Stimulated activated naive CD8-positive, alpha-beta T cell treated with anti-CD3 and anti-CD28 coated beads, Interleukin-15, Interleukin-2, amounts not matched to agents 100 U/mL and 50 U/mL, for 24 hours (primary cell): ENCODE measurements at places on chromosomes 11 and 22.

- DNase-seq = no peak
Observed at GRCh38 chr11:110979696-110980095, 265.8 kb upstream of the POU2AF2 start.

DNA sequence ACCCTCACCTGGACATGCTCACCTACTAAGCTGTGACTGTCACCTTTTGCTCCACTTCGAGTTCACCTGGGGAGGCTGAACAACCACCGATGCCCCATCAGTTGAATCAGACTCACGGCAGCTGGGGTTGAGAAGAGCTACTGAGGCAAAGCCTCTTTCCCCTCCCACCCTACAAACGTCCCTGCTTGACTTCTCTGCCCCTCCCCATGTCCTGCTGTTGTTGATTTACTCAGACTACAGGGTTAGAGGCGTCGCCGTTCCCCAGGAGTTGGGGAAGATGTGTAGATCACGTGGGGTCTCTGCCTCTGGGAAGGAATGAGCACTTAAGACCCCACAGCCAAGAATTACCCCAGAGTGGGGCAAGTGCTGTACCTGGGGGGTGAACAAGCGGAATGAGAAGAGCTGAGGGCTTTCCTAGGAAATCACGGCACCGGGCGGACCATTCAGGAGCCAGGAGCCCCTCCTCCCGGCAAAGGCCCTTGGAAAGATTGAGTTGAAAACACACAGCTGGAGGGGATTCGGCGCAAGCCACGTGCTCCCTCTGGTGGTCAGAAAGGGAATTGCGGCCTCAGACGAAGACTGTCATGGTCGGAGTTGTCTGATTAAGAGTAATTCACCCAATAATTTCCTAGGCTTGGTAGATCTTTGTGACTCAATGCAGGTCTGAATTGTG lies 7.0 kb downstream of the FXYD2 start:
- DNase-seq = peak; percentile 95

GRCh38 chr11:68017980-68018729 lies 8.0 kb downstream of the ALDH3B1 start:
- no peak for DNase-seq

DNA sequence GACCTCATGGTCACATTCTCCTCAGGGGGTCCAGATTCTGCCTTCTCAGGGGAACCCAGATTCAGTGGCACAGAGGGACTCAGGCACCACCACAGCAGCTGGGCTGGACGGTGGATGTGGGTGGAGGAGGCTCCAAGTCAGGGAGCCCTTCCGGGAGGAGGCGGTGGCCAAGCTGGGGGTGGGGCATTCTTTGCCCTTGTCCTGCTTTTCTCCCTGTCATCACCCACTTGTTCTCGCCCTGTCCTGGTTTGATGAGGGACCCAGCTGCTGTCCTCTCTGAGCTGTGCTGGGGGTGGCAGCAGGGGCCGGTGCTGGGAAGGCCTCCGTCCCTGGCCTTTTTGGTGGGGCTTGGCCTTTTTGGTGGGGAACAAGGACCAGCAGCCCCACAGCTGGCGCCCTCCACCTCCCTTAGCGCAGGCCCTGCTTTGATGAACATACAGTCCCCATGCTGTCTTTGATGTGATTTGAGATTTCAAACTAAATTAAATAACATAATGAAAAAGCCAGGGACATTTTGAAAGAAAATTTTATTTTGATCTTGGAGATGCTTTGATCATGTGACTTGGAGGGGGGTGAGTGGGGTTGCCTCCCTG lies 1168.2 kb downstream of the BRD1 start:
- DNase-seq = no peak

DNA sequence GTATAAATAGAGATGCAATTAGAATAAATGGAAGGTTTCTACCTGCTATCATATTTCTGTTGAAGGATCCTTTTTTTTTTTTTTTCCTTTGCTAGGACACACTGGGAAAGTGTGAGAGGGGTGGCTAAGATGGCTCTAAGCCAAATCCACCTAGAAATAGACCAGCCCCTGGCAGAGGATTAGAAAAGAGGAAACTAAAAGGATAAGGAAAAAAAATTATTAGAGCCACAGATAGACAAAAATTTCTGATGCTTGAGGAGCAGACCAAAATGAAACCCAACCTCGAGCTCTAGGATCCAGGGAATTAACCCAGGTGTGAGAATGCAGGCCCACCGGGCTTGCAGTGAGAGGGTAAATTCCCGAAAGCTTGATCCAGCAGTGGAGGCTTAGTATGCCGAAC lies 262.3 kb downstream of the CADM1 start:
- no peak for DNase-seq

GRCh38 chr11:6615882-6616585 lies 3.2 kb downstream of the TPP1 start:
- no peak for DNase-seq

GRCh38 chr22:47098554-47098953 lies 336.1 kb downstream of the TBC1D22A start:
- DNase-seq = no peak

DNA sequence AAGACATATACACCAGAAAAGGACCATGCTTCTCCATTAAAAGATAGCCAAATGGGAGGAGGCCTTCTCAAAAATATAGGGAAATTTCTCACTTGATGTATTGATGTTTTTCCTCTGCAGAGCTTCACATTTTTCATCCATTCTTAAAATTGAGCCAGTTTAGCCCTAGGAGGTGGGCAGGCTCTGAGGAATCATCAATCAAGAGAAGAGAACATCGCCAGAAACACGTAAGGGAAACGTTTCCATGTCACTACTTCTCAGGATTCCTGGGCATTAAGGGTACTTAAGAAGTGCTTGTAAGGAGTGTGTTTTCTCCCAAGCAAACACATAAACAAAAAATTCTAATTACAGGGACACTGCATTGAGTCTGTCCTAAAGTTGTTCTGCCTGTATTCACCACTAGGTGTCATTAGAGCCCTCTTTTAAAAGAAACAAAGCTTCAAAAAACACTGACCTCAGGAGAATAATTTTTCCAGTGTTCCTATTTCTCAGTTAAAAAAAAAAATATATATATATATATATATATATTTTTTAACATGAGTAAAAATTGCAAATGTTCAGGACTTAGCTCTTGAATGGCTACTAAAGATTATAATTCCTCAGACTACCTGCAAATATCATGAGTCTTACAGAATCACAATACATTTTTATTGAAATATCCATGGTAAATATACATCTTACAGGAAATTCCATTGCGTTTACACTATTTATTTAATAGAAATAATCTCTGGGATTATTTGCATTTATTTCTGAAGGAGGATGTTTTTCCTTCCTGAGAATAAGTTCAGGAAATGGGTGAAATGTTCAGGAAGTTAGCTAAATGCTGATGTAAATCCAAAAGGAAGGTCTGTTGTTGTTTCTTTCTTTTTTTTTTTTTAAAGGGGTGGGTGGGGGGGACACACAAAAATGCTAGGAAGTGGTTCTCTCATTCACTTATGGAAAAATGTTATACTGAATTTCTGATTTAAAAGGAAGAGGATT lies 16.0 kb downstream of the FZD4 start:
- DNase-seq = no peak

DNA sequence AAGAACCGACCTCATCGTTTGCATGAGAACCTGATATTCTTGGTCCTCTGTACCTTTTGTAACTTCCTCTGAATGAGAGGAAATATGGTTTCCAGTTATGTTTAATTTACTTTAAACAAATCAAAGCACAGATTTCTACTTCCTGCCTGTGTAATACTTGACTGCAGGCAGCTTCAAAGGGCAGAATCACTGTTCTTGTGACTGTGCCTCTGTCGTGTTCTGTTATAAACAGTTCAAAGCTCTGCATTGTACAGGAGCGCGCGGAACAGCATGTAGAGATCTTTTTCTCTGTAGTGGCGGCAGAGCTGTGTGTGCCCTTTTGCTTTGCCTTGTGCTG lies 73.2 kb upstream of the CLDN5 start:
- DNase-seq = no peak

DNA sequence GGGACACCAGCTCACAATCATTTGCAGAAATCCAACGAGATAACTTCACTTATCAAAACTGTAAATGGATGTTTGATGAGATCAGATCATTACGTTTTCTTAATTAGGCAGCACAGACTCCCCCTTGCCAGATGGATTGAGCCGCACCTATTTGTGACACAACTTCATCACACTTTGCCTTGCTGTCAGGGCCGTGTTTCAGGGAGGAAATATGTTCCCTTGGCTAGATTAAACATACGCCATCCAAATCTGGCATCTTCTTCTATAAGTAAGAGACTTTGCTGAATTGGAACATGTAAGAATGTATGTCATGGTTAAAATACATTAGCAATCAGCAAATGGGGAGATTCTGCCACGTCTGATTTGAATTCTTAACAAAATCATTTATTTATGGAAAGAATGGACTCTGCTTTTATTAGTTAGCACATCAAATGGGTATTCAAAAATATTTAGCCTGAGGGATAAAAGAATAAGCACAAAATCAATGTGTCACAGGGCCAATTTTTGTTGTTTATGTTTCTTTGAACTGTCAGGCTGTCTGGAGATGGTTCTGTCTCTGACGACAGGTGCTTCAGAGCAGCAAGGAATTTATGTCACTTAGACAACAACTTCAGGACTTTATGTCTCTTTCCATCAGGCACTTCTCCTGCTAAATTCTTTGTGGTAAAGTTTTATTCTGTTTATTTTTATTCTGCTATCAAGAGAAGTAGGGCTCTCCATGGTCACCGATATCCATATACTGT lies 326.1 kb upstream of the NCAM1 start:
- DNase-seq = no peak

GRCh38 chr22:34812631-34813030 lies 253.3 kb upstream of the ISX start:
- DNase-seq = no peak

DNA sequence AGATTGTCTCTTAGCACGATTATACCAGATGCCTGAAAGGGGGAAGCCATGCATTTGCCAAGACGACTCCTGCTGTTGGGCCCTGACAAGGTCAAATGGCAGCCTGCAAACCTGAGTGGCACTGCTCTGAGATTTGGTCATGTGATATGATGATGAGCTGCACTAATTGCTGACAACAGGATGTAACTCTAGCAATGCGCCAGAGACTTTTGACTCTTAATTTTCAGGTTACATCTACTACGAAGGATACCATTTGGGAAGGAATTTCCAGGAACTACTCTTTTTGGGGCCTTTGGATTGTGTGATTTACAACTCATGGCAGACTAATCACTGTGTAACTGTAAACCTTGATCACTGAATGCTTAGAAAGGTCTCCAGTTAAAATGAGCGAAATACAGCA lies 13.1 kb downstream of the TREH start:
- no peak for DNase-seq

- DNase-seq = no peak
Observed at GRCh38 chr22:22810471-22810870, 77.1 kb upstream of the IGLL5 start.
